Fibroblast of skin of right quadriceps (primary cell): ENCODE measurements at places on chromosomes 12 and 14.

GRCh38 chr14:68849416-68849815 is 56.5 kb upstream of the ZFP36L1 start:
- no peak for DNase-seq

GRCh38 chr14:46482200-46482599 is 169.4 kb downstream of the RPL10L start:
- DNase-seq, result no peak

DNA sequence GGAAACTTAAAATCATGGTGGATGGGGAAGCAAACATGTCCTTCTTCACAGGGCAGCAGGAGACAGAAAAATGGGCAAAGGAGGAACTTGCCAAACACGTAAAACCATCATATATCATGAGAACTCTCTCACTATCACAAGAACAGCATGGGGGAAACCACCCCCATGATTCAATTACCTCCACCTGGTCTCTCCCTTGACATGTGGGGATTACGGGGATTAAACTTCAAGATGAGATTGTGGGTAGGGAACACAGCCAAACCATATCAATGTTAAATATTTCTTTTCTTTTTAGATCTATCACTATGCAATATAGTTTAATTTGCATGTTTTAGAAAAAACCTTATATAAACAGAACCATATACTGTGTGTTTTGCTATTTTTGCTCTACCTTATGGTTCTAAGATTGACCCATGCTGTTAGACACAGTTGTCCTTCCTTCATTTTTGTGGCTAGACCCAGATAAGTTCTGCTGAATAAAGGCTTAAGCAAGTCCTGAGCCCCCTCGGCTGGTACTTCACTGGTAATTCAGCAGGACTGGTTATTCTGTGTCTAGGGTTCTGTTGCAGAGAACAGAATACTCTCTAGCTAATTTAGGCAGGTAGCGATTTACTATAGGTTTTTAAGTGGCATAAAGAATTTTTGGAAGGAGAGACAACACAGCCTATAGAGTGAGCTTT is 253.7 kb upstream of the HMGA2 start:
- no peak for DNase-seq

- no peak for DNase-seq
Measured at GRCh38 chr14:24389226-24389848, 9.5 kb upstream of the NYNRIN start.

DNA sequence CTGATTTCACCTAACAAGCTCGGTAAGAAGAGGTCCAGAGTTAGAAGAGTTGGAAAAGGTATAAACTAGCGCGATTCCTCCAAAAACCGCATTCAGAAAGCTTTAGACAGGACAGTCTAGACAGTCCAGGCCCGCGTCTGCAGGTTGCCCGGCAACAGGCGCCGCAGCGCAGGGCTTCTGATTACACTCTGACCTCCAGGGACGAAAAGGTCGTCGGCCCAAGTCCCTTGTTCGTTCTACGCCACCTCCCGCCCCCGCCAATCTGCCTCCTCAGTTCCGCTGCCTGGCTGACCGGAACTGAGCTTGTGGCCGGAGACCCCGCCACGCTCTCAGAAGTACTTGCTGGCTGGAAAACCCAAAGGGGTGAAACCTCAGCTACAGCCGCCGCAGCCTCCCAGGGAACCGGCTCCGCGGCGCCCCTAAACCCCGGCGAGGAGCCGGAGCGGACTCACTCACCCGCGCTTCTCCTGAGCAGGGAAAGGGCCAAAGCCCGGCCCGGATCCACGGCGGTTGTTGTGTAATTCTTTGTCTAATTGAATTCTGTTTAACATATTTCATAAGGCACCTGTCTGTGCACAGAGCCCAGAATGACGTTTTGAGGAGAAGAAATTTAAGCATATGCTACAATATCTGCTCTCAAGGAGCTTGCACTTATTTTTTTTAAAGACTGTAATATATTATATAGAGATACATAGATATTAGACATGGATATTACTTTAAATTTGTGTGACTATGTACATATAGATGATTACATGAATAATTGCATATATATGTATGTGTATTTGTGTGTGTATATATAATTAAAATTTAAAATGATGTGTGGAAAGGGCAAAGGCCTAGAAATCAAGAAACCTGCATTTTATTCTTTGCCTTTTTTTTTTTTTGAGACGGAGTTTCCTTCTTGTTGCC is at the start of gene CAPS2:
CAPS2 (minus strand) TSS at position 407 of the 909 bp plus-strand sequence. CDS start 3,826 bp downstream, outside the sequence.
- DNase-seq, result peak; percentile 81

DNA sequence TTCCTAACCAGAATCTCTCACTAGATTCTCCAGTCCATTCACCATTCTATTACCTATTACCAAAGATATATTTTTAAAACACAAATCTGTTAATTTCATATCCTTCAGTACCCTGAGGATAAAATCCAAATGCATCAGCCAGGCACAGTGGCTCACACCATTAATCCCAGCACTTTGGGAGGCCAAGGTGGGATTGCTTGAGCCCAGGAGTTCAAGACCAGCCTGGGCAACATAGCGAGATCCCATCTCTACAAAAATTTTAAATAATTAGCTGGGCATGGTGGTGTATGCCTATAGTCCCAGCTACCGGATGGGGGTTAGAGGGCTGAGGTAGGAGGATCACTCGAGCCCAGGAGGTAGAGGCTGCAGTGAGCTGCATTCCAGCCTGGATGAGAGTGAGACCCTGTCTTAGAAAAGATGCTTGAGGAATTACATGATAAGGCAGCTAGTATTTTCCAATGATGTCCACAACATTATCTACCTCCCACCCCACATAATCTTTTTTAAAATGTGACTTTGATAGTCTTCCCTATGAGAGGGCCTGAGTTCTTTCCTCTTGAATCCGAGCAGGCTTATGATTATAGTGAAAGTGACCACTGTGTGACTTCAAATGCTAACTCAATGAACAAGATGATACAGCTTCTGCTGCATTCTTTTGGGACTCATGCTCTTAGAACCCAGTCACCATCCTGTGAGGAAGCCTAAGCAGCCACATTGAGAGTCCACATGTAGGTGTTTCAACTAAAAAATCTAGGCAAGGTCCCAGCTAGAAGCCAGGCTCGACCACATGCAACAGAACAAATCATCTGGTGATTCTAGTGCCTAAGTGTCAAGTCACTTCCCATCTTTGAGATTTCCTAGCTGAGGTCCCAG is 18.0 kb downstream of the HECTD1 start:
- no peak for DNase-seq

GRCh38 chr12:70110085-70110484 is 133.1 kb upstream of the CNOT2 start:
- no peak for DNase-seq

DNA sequence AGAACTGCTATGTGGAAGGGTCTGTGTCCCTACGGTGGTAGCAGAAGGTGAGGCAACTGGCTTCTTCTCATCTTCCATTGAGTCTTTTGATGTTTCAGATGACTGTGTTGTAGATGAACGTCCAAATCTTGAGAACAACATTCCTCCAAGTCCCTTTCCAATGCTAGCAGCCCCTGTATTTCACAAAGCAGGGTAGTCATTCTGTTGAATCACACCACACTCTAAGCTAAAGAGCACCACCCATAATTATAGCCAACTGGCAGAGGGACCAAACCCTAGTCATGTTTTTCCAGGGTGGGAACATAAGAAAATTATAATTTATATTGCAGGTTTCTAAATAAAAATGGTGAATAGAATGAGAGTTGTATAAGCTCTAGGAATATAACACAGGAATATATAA is 98.7 kb downstream of the DDHD1 start:
- DNase-seq, result peak; percentile 58

DNA sequence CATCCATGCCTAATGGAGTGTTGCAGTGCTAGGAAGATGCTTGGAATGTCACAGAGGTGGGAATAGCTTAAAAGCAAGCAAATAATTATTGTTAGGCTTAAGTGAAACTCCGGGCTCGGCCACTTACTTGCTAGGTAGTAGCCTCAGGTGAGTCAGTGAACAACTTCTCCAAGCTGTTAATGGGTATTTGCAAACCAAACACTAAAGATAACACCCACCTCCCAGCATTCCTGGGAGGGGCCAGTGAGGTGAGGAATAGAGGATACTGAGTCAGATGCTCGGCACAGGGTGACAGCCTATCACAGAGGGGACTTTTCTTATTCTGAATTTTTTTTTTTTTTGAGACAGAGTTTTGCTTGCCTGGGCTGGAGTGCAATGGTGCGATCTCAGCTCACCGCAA is 151.2 kb upstream of the RFLNA start:
- DNase-seq, result no peak

DNA sequence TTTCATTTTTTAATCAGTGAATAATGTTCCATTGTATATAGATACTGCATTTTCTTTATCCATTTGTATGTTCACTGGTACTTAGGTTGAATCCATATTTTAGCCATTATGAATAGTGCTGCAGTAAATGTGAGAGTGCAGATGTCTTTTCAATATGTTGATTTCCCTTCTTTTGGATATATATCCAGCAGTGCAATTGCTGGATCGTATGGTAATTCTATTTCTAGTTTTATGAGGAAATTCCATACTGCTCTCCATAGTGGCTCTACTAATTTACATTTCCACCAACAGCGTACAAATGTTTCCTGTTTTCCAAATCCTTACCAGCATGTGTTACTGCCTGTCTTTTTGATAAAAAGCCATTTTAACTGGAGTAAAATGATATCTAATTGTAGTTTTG is 288.5 kb upstream of the GARIN2 start:
- no peak for DNase-seq

DNA sequence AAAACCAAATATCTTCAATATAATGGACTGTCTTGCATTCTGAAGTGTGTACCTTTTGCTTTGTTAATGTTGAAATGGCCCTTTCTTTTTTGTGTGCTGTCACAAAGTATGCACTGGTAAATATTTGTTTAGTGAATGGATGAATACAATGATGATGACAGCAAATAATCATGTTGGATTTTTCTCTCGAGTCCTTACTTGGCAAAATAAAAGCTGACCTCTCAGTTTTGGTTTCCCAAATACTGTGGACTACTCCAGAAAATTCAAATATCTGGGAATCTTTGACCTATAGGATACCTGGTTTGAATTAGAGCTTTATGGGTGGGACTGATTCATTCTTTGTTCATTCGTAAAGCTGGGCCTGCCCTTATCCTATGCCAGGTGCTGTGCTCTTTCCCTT is 5.5 kb downstream of the UBE3B start:
- no peak for DNase-seq

GRCh38 chr12:110281549-110282299 is 677 bp downstream of the ATP2A2 start:
- peak; percentile 68 for DNase-seq

GRCh38 chr12:94277426-94278000 is 129.1 kb downstream of the PLXNC1 start:
- no peak for DNase-seq

DNA sequence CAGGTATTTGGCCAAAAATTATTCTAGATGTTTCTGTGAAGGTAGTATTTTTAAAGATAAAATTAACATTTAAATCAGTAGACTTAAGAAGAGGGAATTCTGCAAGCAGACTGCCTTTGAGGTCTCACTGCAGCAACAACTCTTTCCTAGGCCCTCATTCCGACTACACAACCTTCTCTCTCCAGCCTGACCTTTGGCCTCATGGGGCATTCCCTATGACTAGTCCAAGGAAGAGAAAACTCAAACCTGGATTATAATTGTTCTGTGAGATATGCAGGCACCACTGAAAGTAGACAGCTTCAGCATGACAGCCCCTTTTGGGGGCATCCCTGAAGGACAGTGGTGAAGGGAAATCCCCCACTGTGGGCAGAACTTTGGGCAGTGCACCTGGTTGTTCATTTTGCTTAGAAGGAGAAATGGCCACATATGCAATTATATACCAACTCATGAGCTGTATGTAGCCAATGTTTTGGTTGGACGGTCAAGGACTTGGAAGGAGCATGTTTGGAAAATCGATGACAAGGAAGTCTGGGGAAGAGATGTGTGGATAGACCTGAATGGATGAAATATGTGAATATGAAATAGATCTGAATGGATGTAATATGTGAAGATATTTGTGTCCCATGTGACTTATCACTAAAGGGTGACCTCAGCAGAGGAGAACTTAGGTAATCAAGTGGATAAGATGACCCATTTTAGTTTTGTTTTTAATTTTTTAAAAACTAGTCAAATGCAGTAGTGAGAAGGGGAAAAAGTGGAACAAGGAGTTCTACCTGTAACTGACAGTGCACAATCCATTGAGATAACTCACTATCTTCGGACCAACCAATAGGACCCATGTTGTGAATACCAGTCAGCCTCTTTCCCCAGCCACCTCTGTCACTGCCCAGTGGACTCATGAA is 233.3 kb upstream of the FOXN3 start:
- DNase-seq, result no peak

DNA sequence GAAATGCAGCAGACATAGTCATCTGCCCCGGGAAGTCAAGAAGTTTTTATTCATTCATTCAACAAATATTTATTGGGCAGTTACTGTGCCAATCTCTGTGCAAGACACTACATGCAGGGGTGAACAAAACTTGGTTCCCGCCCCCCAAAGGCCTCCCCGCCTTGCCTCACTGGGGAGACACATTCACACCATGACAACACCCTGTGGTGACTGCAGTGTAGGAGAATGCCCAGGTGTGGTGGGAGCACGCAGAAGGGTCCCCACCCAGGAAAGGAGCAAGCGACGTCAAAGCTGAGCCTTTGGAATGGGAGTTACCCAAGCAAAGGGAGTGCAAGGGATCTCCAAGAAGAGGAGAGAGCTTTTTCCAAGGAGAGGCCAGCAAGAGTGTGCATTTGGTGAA is 1.6 kb upstream of the AQP6 start:
- DNase-seq, result no peak

DNA sequence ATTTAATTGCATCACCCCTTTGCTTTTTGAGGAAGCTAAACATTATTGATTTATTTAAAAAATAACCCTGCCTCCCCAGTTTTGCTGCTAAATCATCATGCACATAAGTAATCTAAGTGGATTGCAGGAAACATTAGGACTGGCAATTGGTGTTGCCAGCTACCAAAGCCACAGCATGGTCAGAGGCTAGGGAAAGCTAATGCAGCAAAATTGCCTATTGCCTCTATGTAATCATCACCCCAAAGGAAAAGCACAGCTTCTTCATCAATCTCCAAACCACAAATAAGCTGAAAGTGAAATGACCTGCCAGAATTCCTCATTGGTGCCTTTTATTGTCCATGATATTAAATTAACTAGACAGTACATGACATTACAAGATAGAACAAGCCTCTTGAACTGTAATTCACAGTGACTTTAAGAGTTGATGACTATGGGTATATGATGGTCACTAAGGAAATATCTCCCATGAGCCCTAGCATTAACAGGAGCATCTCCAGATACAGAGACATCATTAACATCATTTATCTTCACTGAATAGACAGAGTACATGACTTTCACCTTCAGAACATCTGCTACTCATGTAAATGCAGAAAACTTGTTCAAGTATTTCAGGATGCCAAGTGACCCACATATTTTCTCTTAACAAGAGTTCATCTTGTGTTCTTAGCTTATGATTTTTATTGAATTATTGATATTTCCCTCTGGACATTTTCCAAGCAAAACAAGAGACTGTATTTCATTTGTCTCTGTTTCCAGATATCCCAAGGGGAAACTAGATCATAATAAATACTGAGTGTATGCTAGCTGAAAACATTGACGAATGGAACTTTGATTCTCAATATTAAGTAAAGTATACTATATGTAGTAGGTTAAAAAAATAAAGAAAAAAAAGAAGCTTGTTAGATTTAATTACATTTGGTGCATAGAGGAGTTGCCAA is 29.4 kb downstream of the PTPRR start:
- DNase-seq, result no peak

- no peak for DNase-seq
Measured at GRCh38 chr14:29800961-29801360, 126.7 kb downstream of the PRKD1 start.

GRCh38 chr12:89252284-89252683 is 100.0 kb downstream of the DUSP6 start:
- peak; percentile 29 for DNase-seq
